ENCODE measurements at places on chromosomes 16 and 17. TPM values are rescaled to one million over a fixed set of nuclear protein-coding genes. Genes with fewer than 3 reads are reported as not detected.

The STH gene
- total RNA-seq: not detected

The PMFBP1 gene
- 5.7 TPM for total RNA-seq

The PRSS36 gene
- total RNA-seq: 0.56 TPM

The KRT12 gene
- not detected for total RNA-seq

The ACSM2A gene
- total RNA-seq: not detected

The LCMT1 gene
- 32.2 TPM for total RNA-seq

The TMEM106A gene
- 46.0 TPM for total RNA-seq

The NOL11 gene
- 67.9 TPM for total RNA-seq

The PPM1E gene
- total RNA-seq: 0.02 TPM

DNA sequence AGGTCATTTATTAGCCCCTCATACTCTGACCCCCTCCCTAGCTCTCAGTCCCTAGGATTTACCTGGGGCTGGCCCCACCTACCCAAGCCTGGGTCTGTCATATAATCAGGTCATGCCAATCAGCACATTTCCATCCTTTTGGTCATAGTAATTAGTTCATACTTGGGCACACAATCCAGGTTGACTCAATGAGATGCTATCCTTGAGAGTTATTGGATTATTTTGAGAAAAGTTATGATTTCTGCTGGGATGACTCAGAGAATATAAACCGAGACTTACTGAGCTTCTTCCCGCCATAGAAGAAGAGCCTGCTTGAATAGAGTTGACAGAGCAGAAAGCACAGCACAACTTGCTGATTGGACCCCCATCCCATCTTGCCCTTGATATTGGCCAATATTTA is 331.5 kb downstream of the CBLN1 start:
- DNase-seq: no peak
- H3K27me3 ChIP-seq: no peaks in the 10 kb centered on the region
- no peaks in the 10 kb centered on the region for H3K4me1 ChIP-seq
- no peak overlapping the region for H3K27ac ChIP-seq
- H3K4me3 ChIP-seq: no peak overlapping the region

GRCh38 chr17:77581480-77581879 is 377.0 kb upstream of the TNRC6C start:
- no peak for DNase-seq
- H3K36me3 ChIP-seq: no peaks in the 10 kb centered on the region
- peaks cover 9% of the 10 kb centered on the region for H3K27me3 ChIP-seq
- H3K4me3 ChIP-seq: no peak overlapping the region

DNA sequence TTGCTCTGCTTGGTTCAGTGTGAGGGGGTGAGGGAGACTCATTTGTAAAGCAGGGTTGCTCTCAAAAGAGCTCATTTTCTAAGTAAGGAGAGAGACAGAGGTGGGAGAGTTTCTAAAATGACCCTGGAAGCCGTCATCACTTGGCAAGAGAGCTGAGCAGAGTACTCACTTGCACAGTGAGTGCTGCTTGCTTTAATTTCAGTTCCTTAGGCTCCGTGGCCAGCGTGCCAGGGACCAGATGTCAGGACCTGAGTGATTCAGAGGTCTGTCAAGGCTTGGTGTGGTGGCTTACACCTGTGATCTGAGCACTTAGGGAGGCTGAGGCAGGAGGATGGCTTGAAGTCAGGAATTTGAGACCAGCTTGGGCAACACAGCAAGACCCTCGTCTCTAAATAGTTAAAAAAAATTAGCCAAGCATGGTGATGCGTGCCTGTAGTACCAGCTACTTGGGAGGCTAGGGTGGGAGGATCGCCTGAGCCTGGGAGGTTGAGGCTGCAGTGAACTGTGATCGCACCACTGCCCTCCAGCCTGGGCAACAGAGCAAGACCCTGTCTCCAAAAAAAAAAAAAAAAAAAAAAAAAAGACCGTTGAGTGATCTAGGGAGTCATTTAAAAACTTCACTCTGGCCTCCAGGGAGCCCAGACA is 10.7 kb downstream of the ZNF205 start:
- peak overlapping the region; percentile 98 for H3K4me3 ChIP-seq
- no peaks in the 10 kb centered on the region for H3K27me3 ChIP-seq
- peak overlapping the region; percentile 80 for H3K27ac ChIP-seq
- DNase-seq: no peak

GRCh38 chr16:3094289-3095027 is 4.6 kb downstream of the ZSCAN10 start:
- DNase-seq: no peak
- H3K4me3 ChIP-seq: no peak overlapping the region
- H3K4me1 ChIP-seq: peaks cover 16% of the 10 kb centered on the region
- peak overlapping the region; percentile 26 for H3K27ac ChIP-seq

- H3K4me3 ChIP-seq: no peak overlapping the region
- H3K36me3 ChIP-seq: no peaks in the 10 kb centered on the region
- H3K4me1 ChIP-seq: no peaks in the 10 kb centered on the region
- no peak overlapping the region for H3K27ac ChIP-seq
- H3K27me3 ChIP-seq: peaks cover 8% of the 10 kb centered on the region
Observed at GRCh38 chr16:55955845-55956244, 80.7 kb upstream of the CES5A start.

DNA sequence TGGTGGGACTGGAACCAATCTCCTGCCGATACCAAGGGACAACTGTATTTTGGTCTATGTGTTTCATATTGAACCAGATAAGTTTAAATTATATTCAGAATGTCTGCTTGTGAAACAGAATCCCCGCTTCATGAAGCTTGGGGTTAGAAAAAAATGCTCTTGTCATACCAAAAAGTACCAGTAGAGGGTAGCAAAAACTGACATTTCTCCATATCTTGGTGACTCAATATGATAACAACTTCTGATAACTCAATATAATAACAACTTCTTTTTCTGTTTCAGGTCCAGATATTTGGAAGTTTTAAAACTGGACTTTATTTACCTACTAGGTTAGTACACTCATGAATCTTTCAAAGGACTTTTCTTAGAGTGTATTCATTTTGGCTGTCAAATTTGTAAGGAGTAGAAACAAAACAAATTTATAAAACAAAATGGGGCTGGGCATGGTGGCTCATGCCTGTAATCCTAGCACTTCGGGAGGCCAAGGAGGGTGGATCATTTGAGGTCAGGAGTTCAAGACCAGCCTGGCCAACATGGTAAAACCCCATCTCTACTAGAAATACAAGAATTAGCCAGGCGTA is 52.3 kb upstream of the ADCY7 start:
- H3K36me3 ChIP-seq: peaks cover 54% of the 10 kb centered on the region
- no peak overlapping the region for H3K4me3 ChIP-seq
- no peak overlapping the region for H3K27ac ChIP-seq
- peaks cover 23% of the 10 kb centered on the region for H3K4me1 ChIP-seq

GRCh38 chr16:47586121-47586520 is 125.0 kb downstream of the PHKB start:
- peaks cover 64% of the 10 kb centered on the region for H3K36me3 ChIP-seq
- no peak overlapping the region for H3K27ac ChIP-seq
- H3K27me3 ChIP-seq: no peaks in the 10 kb centered on the region
- H3K4me3 ChIP-seq: no peak overlapping the region

DNA sequence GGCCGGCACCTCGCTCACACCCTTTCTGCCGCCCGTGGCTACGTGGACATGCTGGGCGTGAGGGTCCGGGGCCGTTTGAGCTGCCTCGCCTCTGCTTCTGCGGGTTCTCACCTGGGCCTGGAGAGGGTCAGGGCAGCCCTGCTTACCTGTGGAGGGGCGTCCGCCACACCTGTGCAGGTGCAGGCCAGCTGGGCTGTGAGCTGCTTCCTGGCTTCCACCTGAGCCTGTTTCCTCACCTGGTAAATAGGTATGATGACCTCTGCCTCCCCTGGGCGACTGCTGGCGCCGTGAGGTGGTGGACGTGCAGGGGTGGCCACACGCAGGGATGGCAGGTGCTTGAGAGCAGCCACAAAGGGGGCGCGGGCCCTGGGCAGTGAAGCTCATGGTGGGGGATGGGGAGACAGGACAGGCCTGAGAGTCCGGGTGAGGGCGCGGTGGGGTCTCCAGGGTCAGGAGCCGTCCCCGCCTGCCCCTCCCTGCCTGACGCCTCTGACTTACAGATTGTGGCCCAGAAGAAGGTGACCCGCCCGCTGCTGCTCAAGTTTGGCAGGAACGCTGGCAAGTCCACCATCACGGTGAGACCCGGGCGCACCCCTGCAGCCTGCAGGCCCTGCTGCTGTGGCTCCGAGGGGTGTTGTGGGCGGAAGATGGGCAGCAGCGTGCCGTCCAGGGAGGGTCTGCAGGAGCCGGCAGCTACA is 7.8 kb downstream of the CPNE7 start:
- H3K27me3 ChIP-seq: no peaks in the 10 kb centered on the region
- H3K27ac ChIP-seq: no peak overlapping the region
- H3K36me3 ChIP-seq: no peaks in the 10 kb centered on the region
- DNase-seq: no peak
- no peaks in the 10 kb centered on the region for H3K4me1 ChIP-seq
- H3K4me3 ChIP-seq: no peak overlapping the region

- DNase-seq: no peak
- no peak overlapping the region for H3K27ac ChIP-seq
- H3K27me3 ChIP-seq: peaks cover 5% of the 10 kb centered on the region
- H3K4me3 ChIP-seq: no peak overlapping the region
Observed at GRCh38 chr17:36106493-36106835, 2.8 kb downstream of the CCL4 start.

DNA sequence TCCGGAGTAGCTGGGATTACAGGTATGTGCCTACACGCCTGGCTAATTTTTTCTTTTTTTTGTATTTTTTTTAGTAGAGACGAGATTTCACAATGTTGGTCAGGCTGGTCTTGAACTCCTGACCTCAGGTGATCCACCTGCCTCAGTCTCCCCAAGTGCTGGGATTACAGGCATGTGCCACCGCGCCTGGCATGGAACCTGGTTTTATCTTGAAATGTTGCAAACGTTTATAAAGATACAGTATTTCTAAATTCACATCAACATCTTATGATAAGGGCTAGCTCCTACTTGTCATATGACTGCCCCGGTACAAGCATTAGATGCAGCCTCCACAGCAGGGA is 1.5 kb upstream of the IST1 start:
- DNase-seq: no peak
- peak overlapping the region; percentile 94 for H3K27ac ChIP-seq
- H3K4me1 ChIP-seq: peaks cover 19% of the 10 kb centered on the region

GRCh38 chr16:81686391-81687130 is 92.5 kb upstream of the PLCG2 start:
- H3K27me3 ChIP-seq: no peaks in the 10 kb centered on the region
- no peaks in the 10 kb centered on the region for H3K4me1 ChIP-seq
- H3K36me3 ChIP-seq: peaks cover 47% of the 10 kb centered on the region
- no peak overlapping the region for H3K4me3 ChIP-seq

DNA sequence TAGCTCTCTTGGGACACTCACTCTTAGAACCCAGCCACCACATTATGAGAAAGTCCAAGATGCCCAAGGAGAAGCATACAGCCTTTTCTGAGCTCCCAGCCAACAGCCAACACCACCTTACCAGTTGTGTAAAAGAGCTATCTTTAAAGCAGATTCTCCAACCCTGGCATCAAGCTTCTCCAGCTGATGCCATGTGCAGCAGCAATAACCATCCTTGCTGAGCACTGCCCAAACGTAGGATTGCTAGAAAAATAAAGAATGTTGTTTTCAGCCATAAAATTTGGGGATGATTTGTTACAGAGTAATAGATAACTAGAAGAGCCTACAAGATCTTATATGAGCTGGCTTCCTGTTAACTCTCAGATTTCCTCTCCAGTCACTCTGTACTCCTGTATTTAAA is 443.7 kb upstream of the DYNLRB2 start:
- no peak overlapping the region for H3K4me3 ChIP-seq
- no peaks in the 10 kb centered on the region for H3K36me3 ChIP-seq
- H3K4me1 ChIP-seq: no peaks in the 10 kb centered on the region
- no peaks in the 10 kb centered on the region for H3K27me3 ChIP-seq
- H3K27ac ChIP-seq: no peak overlapping the region
- no peak for DNase-seq

DNA sequence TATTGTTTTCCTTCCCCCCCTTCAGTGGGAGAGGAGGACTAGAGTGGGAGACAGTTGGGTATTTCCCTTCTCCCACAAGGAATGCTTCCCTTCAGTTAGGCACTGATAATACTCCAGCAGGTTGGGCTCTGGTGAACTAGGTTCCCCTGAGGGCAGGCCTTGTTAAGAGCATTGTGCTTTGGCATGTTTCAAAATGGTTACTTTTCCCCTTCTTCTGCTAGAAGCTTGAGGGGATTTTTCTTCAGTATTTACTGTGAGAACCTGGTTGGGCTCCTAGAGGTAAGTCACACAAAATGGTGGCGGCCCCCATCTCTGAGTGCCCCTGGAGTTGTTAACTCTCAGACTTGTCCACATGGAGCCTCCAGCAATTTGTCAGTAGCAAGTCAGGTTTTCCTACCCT is 156.2 kb downstream of the CYB561 start:
- no peaks in the 10 kb centered on the region for H3K4me1 ChIP-seq
- no peak for DNase-seq
- H3K36me3 ChIP-seq: peaks cover 13% of the 10 kb centered on the region
- H3K4me3 ChIP-seq: no peak overlapping the region

DNA sequence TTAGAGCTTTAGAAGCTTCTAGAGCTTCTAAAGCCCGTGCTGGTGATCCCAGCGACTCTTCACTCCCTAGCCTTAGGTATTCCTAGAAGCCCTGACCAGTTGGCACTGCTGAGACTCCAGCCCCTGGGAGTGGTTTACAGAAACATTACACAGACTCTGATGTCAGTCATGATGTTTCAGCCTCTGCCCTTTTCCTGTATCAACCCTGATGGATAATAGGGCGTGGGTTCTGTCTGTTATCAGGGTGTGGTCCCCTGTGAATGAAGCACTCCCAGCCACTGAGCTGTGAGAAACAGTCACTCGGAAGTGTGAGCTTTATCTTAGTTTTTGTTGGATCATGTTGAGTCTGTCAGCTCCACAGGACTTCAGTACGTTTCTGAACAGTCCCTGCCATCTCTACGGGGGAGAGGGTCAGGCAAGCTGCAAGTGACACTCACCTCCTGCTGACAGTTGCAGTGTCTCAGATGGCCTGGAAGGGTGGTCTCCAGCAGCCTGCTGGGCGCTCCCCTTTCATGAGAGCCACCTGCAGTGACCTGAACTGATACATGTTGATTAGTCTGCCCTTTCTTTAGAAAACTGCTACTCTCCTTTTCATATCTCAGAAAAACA is 12.8 kb downstream of the GOSR2 start:
- no peaks in the 10 kb centered on the region for H3K27me3 ChIP-seq
- H3K36me3 ChIP-seq: peaks cover 98% of the 10 kb centered on the region
- no peak overlapping the region for H3K27ac ChIP-seq
- H3K4me3 ChIP-seq: no peak overlapping the region

Data from activated B cell treated with CpG ODN at 0.5 μM for 24 hours (primary cell).